Naive B cell (primary cell): ENCODE measurements at places on chromosomes 5 and 9.

DNA sequence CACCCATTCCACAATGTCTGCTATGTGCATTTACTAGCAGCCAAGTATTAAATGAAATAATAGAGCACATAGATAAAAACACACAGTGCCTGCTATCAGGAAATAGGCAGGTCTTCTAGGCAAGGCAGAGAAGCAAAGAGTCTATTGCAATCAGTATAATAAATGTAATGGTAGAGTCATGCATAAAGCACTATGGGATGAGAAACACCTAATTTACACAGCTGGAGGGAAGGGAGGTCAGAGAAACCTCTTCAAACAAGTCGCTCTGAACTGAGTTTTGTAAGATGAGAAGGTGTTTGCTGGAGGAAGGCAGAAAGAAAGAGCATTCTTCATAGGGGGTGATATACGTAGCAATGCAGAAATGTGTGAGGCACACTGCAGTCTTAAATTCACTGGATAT lies 341.0 kb upstream of the DMAC1 start:
- DNase-seq: no peak

GRCh38 chr5:163269624-163270023 lies 167.8 kb upstream of the CCNG1 start:
- no peak for DNase-seq

- DNase-seq: no peak
Measured at GRCh38 chr9:7103367-7103766, 345.6 kb downstream of the KDM4C start.

DNA sequence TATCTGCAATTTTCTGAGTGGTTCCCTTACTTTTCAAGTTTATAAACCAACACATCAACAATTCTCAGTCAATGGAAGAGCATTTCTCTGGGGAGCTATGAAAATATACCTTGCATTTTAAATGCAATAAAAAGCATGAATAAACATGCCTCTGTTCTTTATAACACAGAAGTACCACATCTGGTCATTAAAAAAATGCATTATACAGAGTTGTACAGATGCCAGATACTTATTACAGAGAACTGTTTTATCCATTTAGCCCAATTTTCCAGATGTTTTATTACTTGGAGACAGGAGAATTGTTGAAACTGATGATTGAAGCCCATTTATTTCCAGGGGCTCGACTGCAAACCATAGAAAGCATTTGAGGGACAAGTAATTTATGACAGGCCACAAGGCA lies 19.2 kb upstream of the HEXB start:
- no peak for DNase-seq

- no peak for DNase-seq
Measured at GRCh38 chr9:106981396-106982287, 118.7 kb downstream of the ZNF462 start.

GRCh38 chr9:111151537-111151936 lies 113.3 kb upstream of the LPAR1 start:
- DNase-seq: no peak

DNA sequence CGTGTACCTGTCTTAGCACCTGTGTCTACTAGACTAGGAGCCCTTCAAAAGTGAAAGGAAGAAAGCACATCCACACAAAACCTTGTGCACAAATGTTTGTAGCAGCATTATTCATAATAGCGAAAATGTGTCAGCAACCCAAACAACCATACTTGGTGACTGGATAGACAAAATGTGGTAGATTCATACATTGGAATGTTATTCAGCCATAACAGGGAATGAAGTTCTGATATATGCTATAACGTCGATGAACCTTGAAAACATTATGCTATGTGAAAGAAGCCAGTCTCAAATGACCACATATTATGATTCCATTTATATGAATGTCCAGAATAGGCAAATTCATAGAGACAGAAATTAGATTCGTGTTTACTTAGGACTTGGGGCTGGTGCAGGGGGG lies 57.8 kb upstream of the LARP1 start:
- DNase-seq: no peak

- DNase-seq: no peak
Measured at GRCh38 chr9:115212125-115212605, 94.2 kb upstream of the TNC start.

DNA sequence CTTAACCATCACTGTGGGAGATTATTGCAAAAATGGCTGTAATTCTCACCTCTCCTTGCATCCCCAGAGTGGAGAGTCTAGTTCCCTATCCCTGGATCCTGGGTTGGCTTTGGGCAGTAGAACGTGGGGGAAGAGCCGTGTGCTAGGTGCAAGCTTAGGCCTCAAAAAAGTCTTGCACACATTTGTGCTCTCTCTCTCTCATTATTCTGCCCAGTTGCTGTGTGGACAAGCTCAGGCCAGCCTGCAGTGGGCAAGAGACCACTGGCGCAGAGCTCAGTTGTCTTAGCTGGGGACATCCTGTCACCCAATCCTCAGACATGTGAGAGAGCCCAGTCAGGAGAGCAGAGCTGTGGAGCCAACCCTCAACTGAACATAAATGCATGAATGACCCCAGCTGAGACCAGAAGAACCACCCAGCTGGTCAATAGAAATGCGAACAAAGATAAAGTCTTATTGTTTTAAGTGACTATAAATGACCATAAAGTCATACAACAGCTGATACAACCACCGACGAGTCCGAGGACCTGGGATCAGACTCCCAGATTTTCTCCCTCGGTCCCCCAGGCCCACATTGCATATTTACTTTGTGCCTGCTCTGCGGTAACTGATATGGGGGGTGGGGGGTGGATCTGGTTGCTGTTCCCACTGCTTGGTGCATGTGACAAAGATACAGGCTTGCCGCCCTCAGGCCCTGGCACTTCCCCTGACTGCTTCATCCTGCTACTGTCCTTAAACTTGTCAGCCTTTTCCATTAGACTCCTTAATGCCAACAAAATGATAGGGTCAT lies 166.4 kb upstream of the MVB12B start:
- no peak for DNase-seq

DNA sequence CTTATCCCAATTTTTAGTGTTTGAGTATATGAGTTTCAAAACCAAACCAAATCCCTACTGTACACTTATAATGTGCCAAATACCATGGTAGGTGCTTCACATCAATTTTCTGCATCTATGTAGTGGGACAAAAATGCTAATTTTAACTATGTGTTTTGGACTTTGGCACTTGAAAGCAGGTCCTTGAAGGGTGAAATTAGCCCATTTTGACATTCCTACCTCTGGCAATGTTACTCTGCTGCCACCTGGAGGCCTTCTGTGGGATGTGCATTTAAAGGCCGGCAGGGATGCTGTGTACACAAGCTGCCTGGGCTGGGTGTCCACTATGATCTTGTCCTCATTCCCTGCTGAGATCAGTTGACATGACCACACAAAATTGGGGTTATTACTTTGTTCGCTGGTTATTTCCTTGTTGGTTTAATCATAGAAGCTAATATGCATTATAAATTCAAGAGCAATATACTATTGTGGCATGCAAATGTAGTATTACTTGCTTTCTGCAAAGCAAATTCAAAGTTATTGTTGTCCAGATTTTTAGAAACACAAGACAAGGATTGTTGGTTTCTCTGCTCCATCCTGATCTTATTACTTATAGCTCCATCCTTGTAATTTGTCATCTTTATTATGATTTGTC lies 166.8 kb downstream of the ARHGEF28 start:
- DNase-seq: peak; percentile 38

- no peak for DNase-seq
Measured at GRCh38 chr9:26870292-26870691, 22.3 kb downstream of the CAAP1 start.

GRCh38 chr9:133991214-133991921 lies 756 bp downstream of the VAV2 start:
- no peak for DNase-seq

GRCh38 chr5:179621551-179622214 lies 1.8 kb downstream of the HNRNPH1 start:
- DNase-seq: no peak

DNA sequence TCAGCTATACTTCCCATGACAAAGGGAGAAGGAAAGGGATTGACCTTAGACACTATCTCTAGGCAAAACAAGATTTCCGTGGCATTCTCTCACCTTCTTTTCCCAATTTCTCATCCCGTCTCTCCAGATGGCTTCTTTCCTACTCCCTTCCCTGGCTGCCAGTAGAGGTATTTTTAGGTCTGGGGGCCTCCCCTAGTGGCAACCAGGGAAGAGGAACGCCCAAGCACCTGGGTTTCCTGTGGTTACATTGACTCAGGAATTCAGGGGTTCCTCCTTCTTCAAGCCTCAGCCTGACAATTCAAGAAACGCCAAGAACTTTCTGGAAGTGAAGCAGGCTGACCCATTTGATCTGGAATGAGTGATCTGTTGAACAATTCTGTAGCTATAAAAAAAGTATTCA lies 111.5 kb upstream of the OSMR start:
- no peak for DNase-seq

DNA sequence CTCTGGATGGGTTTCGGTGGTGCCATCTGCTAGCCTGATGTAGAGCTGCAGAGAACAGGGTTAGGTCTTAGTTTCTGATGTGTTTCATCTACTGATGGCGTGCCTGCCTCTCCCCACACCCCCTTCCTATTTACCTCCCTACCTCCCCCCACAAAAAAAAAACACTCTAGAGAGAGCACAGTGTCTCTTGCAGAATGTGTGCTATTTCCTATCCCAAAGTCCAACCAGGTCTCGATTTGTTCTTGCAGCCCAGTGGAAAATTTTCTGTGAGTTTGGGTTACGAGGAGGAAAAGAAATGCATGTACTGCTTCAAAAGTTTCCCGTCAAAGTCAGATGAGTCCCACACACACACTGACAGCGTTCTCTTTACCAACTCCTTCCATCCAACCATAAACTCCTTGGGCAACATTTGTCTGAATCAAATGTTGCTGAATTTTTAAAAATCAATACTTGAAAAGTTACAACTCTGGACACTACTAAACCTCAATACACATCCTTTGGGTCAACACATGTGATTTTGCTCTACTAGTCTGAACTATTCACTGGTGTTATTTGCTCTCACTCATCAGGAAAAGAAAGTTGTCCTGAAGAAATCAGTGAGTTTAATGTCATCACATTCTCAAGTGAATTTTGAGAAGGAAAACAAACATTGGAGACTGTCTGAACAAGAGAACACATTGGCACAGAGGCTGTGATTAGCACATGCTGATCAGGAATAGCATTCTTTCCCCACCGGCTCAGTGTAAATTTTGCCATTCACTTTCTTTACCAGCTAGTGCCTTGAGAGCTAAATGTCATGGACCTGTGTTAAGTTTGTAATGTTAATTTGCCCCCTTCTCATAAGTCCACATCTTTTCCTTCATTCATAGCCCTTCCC lies 84.1 kb downstream of the MAMDC2 start:
- no peak for DNase-seq

DNA sequence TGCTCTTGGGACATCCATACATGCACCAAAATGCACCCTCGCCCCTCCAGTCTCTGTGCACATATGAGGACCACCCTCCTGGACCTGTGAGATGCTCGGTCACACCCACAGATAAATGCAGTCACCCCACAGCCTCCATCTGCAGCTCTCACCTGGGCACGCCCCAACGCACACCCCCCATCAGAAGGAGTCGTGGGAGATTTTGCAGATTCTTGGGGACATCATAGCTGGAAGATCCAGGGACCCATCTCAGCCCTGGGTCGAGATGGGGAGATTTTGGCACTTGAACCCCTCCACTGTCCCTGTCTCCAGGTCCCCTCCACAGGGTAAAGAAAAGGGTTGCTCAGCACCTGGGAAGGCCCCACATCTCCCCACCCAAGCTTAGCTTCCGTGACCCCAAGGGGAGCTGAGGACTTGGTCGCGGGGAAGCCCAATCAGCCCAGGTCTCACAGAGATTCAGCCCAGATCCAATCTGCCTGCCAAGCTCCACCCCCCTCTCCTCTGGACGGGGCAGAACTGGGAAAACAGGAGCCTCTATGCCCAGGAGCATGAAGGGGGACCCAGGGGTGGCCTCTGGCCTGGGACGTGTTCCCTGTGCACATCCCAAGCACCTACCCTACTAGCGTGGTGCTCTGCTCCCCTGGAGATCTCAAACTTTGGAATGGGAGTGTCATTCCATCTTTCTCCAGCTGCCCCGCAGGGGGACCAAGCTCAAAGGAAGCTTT lies 89.2 kb upstream of the LMX1B start:
- no peak for DNase-seq

GRCh38 chr5:172881691-172882370 lies 47.8 kb downstream of the ERGIC1 start:
- DNase-seq: no peak

DNA sequence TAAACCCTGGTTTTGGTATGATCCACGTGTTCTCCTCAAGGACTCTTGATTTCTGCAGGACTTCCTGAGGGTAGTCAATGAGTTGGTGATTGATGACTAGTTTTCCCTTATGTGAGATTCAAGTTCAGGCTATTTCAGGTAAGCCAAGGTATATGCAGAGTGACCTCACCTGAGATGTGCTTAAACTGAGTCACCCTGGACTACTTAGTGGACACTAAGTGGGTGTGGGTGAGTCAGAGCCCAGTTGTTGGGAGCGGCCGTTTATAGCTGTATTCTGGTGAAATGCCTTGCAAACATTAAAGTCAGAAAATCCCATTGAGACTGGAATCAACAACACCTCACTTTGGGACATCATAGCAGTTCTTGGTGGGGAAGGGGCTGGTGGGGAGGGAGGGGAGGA lies 62.9 kb downstream of the SLC28A3 start:
- DNase-seq: no peak

DNA sequence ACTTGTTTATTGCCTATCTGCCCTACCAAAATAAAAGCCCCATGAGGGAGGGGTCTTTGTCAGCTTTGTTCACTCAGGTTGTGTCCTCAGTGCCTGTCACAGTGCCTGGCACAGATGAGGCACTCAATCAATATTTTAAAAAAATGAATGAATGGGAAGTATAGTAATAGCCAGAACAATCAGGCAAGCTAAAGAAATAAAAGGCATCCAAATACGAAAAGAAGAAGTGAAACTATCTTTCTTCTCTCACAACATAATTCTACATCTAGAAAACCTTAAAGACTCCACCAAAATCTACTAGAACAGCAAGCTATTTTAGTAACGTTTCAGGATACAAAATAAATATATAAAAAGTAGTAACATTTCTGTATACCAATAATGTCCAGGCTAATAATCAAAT lies 37.8 kb upstream of the C5orf63 start:
- peak; percentile 21 for DNase-seq

DNA sequence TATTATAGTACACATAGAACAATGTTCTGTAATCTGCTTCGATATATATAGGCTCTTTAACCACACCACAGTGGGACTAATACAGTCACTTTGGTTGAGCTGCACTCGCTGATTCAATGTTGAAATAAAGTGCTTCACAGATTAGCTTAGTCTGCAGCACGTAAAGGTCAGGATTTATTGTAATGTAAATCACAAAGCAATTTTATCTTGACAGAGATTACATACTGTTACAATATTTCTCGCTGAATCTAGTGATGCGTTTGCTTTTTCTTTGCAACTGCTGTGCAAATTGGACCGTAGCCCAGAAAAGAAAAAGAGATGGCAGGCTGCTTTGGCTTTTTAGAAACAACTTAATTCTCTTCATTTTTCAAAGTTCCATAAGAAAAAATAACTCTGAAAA lies 52.9 kb downstream of the CETN3 start:
- no peak for DNase-seq

GRCh38 chr5:44862808-44863207 lies 54.1 kb downstream of the MRPS30 start:
- no peak for DNase-seq
